ENCODE measurements at places on chromosomes 5 and 9.

- no peak for DNase-seq
These were observed 33.2 kb upstream of the PCDHB1 start for GRCh38 chr5:141017943-141018342.

DNA sequence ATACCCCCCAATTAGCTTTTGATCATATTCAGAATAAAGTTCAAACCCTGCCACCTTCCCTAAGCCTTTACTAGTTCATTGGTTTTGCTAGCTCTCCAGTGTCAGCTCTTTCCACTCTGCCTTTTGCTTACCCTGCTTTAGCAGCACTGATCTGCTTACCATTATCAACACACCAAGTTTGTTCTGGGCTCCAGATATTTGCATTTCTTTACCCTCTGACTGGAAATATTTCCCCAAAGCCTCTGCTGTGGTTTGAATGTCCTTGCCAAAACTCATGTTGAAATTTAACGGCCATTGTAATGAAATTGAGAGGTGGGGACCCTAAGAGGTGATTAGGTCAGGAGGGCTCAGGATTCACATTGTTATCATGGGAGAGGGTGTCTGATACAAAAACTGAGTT, 99.5 kb downstream of the GCNT1 start:
- no peak for DNase-seq

DNA sequence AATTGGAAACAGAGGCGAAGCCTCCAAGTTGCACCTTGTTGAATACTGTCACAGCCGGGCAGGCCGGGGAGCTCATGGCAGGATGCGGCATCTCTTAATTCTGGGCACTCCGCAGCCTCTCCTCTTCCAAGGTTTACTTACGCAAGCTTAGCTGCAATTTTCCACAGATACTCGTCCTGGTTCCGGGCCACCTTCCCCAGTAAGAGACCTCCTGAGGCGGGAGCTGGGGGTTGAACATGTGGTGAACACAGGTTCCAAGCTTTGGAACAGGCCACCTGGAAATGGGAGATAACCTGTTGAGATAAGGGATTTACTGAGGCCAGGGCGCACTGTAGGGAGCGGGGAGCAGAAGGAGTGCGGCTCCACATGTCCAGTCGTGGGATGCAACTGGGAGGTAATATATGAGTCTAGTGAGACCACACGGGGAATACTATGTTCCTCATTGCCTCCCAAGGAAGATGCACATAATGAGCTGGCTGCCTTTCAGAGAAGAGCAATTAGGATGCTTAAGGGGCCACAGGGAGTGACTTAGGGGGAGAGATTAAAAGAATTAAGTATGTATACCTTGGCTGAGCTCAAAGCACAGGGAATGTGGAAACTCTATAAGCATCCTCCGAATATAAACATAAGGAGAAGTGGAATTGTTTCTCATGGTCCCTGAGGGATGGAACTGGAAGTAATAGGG, 335.2 kb downstream of the CWC27 start:
- no peak for DNase-seq

- no peak for DNase-seq
These were observed 39.5 kb upstream of the EGFL7 start for GRCh38 chr9:136623016-136623841.

DNA sequence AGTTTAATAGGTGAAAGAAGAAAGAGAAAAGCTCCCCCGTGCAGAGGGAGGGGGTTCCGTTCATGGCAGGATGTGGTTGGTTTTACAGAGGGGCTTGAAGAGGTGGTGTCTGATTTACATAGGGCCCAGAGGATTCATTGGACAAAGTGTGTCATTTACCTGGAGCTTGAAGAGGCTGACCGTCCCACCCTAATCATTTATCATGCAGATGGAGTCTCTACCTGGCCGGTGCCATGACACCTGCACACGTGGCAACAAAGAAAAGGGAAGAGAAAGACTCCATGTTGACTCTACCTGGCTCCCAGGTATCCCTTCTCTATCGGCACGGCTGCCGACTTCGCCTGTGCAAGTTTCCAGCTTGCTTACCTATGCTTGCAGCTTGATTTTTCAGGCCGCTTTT, 35.3 kb upstream of the PRRC2B start:
- no peak for DNase-seq

DNA sequence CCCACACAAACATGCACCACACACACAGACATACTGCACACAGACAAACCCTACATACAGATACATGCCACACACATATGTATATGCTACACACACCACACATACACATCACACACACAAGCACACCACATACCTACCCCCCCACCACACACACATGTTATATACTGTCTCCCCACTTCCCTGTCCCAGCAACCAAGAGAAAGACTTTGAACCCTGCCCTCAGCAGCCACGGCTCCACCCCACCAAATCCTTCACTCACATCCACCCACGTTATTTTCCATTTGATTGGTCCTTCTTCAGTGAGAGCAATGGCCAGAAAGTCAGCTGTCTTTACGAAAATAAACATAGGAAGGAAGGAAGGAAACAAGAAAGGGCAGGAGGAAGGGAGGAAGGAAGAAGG, 479.8 kb downstream of the DIRAS2 start:
- no peak for DNase-seq

- no peak for DNase-seq
These were observed 117.7 kb downstream of the GAS1 start for GRCh38 chr9:86829496-86830046.

GRCh38 chr9:111726949-111727348, 65.5 kb downstream of the GNG10 start:
- no peak for DNase-seq

GRCh38 chr9:18703151-18703900, 229.4 kb downstream of the ADAMTSL1 start:
- DNase-seq = no peak

DNA sequence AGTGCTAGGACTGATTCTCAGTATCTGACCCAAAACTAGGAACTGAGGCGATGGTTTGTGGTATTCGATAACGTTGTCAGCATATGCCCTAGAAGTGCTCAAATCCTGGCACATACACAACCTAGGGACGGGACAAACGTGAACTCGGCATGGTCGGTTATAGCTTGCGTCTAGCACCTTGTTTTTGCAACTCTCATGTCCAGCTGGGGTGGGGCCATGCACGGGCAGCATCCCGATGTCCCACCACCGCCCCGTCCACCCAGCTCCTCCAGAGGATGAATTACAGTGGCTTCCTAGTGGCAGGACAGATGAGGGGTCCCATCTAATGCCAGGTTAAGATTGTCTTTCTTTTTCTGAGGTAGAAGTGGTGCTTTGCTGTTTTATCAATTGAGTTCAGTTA, 31.6 kb downstream of the PROP1 start:
- no peak for DNase-seq

- DNase-seq = no peak
These were observed 54.2 kb upstream of the NCS1 start for GRCh38 chr9:130117816-130118632.

- no peak for DNase-seq
These were observed 6.5 kb upstream of the GLE1 start for GRCh38 chr9:128497824-128498610.

GRCh38 chr5:142977363-142978051, 207.3 kb downstream of the ARHGAP26 start:
- peak; percentile 84 for DNase-seq

GRCh38 chr9:96868709-96869108, 14.4 kb upstream of the ZNF782 start:
- DNase-seq = no peak

DNA sequence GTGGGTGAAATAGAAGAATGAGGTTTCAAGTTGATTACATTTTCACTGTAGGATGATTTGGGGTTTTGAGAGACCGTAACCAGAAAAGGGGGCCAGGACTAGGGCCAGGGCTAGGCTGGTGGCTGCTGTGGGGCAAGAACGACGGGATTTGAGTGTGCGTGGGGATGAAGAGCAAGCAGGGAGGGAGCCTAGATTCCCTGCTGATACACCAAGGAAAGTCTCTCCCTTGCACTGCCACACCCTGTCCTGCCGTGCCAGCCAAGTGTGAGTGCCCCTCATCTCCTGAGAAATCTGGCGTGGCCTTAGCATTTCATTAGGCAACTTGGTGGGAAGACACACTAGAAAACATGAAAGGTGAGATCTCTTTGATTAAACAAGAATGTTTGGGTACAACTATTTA, 42.6 kb downstream of the RAI14 start:
- no peak for DNase-seq

GRCh38 chr5:79546782-79547428, 33.0 kb upstream of the HOMER1 start:
- no peak for DNase-seq

- DNase-seq = no peak
These were observed 90.7 kb downstream of the PTCH1 start for GRCh38 chr9:95425910-95426551.

DNA sequence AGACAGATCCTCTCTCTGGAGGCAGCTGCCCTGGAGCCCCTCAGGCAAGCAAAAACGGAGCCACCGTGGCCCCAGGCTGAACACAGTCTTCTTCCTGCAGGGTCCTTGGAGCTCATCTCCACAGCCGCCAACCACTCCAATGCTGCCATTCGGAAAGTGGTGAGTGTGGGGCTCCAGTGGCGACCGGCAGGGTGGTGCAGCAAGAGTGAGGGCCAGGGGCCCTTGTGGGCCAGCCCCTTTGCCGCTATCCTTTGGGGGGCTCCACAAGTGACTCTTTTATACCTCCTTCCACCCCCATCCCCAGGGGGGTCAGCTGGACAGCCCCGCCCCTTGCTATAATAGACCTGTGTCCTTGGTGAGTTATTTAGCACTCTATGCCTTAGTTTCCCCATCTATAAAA, 47.4 kb upstream of the SUSD3 start:
- no peak for DNase-seq

DNA sequence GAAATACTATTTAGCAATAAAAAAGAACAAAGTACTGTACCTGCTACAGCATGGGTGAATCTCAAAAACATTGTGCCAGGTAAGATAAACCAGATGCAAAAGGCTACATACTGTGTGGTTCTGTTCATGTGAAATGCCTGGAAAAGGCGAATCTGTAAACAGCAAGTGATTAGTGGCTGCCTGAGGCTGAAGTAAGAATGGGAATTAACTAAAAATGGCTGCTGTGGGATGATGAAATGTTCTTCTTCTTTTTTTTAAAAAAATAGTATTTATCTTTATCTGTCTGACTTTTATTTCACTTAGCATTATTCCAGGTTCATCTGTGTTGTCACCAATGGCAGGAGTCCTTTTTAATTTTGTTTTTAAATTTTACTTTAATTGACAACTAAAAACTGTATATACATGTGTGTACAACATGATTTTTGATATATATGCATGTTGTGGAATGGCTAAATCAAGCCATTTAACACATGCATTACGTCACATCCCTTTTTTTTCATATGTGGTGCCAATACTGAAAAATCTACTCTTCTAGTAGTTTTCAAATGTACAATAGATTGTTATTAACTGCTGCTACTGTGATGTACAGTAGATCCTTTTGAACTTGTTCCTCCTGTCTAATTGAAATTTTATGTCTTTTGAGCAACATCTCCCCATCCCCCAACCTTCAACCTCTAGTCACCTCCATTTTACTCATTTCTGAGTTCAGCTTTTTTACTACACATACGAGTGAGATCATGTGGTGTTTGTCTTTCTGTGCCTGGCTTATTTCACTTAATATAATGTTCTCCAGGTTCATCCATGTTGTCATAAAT, 62.9 kb upstream of the TNFAIP8 start:
- no peak for DNase-seq

All from T-helper 1 cell (primary cell).